GM12892 (cell line): ENCODE measurements at places on chromosomes 1 and 21.

DNA sequence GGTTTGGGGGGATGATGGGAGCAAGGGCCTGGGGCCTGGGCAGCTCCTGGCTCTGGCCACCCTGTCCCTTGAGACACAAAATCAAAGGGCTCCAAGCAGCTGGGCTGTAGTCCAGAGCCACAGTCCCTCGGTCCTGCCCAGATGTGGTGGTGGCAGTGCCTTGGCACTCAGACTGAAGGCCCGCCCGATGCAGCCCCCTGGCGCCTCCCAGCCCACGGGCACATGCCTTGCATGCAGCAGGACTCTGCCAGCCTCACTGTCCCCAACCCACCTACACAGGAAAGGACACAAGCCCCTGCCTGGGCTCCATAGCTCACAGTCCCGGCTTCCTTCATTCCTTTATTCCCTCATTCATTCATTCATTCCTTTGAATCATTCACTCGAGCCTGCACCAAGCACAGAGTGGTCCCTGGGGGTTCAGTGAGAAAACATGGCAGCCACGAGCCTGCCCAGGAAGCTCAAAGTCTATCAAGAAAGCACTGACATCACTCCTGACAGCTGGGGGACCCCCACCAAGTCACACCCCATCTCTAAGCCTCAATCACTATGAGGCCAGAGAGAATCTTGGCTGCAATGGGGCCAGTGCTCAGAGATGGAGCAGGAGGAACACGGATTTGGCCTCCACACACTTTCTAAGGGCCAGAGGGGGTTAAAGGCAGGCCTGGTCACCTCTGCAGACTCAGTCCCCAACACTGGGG, 5.8 kb downstream of the SDC3 start:
- no peak for DNase-seq

DNA sequence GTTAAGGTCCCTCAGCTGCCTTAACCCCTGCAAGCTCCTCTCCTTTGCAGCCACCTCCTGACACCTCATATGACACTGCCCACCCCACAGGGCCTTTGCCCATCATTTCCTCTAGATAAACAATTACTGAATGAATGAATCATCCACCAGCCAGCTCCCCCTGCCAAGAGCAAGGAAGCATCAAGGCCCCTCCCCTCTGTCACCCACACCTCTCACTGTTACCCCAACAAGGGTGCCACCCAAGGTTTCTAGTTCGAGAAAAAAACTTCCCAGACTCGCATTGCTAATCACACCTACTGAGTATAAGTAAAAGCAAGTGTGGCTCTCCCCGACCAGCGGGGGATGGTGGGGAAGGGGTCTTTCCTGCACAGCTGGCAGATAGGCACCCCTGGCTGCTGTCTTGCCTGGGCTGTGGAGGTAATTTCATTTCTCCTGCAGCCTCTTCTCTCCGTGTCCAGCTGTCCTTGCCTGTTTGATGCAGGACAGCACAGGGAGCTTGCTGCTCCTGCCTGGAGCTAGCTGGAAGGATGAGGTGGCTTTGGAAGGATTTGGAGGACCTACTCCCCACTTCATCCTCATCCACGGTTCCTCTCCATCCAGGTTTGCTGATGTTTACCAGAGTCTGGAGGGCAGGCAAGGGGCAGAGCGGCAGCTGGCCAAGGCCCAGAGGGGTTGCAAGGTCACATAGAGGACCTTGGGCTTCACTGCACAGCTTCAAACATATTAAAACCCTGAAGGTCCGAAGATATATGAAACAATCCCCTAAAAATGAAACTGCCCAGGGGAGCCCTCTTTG, 33.1 kb upstream of the LBR start:
- DNase-seq, result no peak

DNA sequence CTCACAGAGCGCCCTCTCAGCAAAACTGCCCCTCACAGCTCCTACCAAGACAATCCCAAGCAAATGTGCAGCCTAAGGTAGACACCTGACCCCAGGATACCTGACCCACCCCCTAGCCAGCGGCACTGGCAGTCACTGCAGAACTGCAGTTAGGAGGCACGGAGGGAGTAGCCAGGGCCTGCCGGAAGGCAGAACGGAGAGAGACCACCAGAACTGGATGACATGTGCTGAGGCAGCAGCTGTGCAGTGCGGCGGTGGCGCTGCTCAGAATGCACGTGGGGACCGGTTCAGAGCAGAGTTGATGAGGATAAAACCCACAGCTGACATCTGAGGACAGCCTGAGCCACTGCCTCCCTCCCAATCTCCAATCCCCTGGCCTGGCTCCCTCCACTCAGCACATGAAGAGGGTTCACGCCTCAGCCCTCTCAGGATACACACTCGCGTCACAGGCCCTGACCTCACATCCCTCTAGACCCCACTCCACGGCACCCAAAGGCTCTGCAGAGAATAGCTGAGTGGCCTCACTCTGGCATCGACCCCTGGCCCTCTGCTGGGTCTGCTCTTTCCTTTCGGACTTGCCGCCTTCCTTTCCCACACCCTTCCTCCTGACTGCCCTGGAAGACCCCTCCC, 29.6 kb downstream of the UBE2G2 start:
- DNase-seq, result no peak

DNA sequence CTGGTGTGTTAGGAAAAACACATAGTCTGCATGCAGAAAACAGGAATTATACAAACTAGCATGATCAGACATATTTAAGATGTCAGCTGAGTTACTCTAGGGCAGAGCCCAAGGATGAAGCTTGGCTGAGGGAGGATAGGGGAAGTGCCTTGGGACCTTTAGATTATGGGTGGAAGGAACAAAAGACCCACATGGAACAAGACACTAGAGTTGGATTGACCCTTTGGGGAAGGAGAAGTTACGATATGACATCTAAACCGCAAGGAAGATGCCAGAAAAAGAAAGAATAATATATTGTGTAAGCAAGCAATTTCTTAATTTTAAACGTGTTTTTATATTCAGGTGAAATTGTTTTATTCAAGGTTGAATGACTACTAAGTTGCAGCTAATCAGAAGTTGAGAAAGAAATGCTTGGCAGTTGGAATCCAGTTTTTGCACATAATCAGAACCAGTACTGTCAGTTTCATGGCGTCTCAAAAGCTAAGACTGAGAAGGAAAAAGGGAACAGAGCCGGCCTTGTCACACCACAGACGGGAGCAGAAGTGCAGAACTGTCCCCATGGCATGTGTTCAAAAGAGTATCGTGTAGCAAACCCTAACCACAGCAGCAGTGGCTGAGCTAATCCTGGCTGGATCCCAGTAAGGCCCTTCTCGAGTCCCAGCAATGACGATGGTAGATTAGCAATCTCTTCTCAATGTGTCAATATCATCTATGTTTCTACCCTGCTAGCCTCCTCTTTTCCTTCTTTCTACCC, 31.2 kb upstream of the IFNAR2 start:
- no peak for DNase-seq

DNA sequence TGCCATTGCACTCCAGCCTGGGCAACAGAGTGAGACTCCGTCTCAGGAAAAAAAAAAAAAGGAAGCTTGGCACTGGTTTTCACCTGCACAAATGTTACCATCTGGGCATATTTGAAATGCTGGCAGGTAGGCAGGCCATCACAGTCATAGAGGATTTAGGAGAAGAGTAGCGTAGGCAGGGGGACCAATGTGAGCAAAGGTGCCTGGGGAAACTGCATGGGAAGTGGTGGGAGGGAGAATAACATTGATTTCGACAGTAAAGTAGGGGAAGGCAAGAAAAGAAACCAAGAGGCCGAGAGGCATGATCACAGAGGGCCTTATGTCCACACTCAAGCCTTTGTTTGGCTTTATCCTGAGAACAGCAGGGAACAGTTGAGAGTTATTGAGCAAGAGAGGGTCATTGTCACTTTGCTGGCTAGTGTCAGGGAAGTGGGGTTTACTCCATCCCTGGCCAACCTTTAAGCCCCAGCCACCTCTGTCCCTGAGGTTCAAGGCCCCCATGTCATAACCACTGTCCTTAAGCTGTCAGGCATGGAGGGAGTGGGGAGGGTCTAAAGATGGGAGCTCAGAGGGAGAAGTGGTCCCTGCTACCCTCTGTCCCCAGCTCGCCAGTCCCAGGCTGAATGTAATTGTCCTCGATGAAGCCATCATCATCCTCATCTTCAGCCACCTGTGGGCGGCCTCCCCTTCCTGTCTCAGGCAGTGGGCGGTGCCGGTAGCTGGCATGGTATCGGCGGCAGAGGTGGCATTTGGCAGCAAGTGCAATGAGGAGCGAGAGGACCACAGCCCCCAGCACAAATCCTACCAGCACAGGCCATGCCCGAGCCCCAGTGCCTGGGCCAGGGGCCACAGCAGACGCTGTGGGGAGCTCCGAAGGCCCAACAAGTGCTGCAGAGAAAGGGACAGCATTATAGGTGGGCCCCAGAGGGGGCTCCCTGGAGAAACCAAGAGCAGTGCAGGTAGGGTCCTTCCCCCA, 2.9 kb downstream of the C1orf210 start:
- DNase-seq, result no peak

- no peak for DNase-seq
These were observed 26.9 kb upstream of the DPYD start for GRCh38 chr1:97947695-97948094.

- DNase-seq, result no peak
These were observed 84.5 kb upstream of the C1orf21 start for GRCh38 chr1:184302346-184302745.
